ENCODE measurements at places on chromosomes 12 and 14.

- no peak for DNase-seq
Measured at GRCh38 chr12:93441081-93441616, 598 bp downstream of the UBE2N start.

DNA sequence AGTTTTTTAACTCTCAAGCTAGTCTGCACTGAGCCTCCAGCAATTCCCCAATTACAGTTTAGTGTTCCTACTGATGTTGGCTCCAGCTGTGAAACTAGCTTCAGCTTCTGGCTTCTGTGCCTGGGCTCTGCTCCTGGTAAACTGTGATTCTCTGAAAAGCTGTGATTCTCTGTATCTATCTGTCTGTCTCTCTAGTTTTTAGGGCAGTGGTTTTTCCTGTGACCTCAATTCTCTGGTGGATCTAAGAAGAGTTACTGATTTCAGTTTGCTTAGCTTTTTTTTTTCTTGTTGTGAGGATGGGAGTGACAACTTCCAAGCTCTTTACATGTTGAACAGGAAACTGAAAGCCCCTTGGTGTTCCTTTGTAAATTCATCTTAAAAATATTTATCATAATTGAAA lies 3.8 kb upstream of the HIF1A start:
- DNase-seq, result no peak

GRCh38 chr14:31172084-31172483 lies 35.5 kb downstream of the HECTD1 start:
- no peak for DNase-seq

DNA sequence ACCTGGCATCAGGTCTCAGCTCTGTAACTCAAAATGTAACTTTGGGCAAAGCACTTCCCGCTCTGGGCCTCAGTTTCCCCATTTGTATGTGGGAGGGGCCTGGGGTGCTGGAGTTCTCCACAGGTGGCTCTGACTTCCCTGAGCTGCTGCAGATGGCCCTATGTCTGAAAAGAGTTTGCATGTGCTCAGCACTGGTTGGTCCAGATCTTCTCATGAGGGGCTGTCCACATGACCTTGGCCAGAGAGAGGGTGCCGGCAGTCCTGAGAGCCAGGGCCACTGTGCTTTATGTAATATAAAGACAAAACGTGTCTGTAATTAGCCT lies 7.2 kb upstream of the CACNA2D4 start:
- DNase-seq, result no peak

DNA sequence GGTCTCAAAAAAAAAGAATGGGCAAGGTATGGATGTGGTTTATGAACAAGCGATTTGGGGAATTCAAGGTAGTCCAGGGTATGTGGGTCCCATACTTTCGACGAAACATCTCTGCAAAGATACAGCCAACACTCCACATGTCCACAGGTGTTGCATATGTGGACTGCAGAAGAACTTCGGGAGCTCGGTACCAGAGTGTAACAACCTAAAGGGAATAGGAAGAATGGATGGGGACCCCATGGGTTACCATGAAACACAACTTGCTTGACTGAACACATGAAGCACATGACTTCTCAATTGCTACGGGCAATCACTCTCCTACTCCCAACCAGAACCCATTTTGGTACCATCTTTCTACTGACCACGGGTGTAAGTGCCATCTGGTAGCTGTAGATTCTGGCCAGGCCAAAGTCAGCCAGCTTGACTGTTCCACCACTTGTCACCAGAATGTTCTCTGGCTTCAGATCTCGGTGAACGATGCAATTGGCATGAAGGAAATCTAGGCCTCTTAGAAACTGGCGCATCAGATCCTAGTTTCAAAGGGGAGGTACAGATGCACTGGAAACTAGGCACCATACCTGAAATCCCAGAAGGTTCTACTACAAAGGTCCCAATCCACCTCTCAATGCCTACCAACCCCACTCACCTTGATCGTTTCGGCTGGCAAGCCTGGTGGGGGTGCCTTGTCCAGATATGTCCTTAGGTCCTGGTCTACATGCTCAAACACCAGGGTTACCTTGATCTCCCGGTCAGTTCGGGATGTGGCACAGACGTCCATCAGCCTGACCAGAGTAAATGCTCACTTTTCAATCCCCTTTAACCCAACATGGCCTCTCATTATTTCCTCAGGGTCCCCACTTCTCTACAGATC lies 1.3 kb downstream of the CDK4 start:
- DNase-seq, result no peak

GRCh38 chr14:101623077-101623372 lies 61.7 kb downstream of the DIO3 start:
- no peak for DNase-seq

- DNase-seq, result no peak
Measured at GRCh38 chr14:74792249-74793039, 29.3 kb downstream of the YLPM1 start.

DNA sequence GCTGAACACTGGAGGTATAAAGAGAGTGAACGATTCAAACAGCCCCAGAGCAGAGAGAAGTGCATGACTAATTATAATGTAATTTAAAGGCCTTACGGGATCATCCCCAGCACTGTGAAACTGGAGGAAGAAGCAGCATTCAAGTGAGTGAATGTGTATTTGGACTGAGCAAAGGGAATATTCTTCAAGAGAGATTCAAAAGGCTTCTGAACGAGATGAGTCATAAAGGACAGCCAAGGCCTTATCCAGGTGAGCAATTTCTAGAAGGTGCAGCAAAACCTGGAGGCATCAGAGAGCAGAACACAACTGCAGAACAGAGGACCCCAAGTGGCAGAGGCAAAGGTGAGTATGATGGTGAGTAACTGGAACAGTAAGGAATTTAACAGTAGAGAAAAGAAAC lies 127.2 kb downstream of the BCAT1 start:
- DNase-seq, result no peak

DNA sequence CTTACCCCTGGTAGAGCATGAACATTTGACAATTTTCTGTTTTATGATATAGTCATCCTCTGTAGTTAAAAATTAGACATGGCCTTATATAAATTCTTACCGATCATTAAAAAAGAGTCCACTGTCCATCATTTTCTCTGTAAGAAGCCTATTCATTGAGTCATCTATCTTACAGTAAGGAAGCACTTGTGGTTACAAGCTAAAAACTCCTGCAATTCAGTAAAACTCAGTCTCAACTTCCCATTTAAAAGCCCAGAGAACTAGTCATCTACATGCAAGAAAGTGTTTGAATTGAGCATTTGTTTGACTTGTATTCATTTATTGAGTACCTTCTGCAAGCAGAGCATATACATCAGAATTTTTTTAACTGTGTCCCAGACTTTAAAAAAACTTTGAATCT lies 63.3 kb downstream of the GTF2A1 start:
- DNase-seq, result no peak

- no peak for DNase-seq
Measured at GRCh38 chr14:104048758-104049507, 36.6 kb upstream of the ASPG start.

GRCh38 chr12:101612160-101612916 lies 17.6 kb downstream of the MYBPC1 start:
- no peak for DNase-seq

DNA sequence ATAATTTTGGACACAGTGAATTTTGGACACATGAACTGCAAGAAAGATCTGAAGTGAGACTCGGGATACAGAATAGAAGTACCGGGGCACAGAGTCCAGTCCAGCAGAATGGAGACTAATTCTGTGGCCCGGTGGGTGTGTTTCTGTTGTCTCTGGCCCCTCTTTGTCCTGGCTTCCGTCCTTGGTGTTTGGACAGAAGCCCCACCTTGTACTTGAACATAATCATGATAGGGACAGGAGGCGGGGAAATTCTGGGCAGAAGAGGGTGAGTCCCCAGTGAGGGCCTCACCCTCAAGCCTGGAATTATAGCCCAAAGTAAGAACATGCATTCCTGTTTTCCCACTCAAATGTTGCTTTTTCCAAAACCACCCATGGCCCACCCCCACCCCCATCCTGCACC lies 39.9 kb downstream of the TNFAIP2 start:
- DNase-seq, result no peak

DNA sequence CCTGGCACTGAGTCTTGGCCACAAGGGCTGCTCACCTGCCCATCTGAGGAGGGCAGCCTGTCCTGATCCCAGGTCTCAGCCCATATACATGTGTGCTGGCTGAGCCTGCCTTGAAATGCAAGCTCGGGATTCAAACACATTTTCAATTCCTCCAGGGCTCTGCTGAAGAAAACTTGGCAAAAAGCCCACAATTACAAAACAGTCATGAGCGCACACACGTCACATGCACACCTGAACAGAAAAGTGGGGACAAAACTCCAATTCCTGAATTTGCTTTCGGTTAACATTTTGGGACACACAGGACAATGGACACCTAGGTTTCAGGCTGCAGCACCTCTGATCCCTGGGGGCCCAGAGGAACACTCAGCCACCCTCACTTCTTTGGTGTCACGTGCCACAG lies 113.9 kb downstream of the RBM19 start:
- DNase-seq, result no peak

GRCh38 chr14:69620981-69621380 lies 9.6 kb downstream of the SUSD6 start:
- no peak for DNase-seq

DNA sequence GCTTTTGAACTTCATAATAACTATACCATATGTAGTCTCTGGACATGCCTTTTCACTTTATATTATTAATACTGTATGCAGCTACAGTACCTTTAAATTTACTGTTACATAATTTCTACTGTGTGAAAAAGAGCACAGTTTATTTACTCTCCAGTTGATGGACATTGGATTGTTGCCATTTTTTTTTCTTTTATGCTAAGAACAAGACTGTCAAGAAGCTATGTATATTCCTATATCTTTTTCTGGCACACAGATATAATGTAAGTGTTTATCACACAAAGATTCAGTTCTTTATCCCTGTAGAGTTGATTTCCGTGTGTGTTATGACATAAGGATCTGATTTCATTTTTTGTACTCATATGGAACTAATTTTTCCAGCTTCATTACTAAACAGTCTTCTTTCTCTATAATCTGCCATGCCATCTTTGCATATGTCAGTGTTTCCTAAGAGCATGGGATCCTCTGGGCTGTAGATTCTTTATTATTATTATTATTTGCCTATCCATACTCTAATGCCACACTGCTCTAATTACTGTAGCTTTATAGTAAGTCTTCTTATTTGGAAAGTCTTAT lies 593.0 kb upstream of the ATP2B1 start:
- DNase-seq, result no peak

DNA sequence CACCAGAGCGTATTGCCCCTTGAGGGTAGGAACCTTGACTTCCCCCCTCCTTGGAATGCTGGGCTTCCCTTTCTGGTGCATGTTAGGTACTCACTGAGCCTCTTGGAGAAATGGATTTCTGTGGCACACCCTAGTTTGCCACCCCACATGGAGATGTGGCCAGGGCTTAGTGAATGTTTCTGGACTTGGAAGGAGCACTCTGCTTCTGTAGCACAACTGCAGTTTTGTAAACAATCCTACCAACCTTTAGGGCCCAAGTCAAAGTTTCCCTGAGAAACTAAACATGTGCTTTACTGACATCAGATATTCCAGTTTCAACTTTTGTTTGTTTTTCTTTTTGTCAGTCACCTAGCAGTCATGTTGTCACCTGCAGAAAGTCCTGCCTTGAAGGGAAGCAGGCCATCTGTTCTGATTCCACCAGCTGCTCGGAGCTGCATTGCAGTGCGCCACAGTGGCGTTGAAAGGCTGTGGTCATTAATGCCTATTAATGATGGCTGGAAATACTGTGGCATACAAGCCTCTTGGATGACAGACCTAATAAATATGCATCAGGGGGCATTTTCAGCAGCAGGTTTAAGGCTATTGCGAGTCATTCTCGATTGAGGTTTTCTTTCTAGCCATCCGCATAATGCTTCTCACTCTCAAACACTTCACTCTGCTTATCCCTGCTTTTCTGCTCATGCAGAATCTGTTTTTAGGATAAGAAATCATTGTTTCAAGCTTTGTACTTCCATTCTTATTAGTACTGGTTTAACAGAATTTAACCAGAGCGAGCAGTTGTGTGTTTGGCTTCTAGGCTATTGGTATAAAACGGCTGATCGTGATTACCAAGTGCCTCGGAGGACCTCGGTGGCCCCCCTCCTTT lies 7.8 kb downstream of the PELI2 start:
- DNase-seq, result no peak

DNA sequence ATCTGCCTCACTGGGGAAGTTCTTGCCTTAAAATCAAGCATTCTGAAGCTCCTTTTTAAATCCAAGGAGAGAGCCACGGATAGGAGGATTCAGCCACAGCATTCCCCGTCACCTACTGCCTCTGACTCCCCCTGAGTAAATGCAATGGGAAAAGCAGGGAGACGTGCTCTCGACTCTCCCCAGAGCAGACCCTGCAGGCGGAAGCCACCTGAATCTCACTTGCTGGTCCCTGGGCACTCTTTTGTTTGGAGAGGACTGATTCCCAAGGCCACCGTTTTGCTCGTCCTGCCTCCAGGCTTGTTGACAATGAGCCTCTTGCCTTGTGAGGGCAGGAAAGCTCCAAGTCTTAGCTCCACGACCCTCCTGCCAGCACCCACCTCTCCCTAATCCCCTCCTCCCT lies 204.5 kb downstream of the SLC15A4 start:
- no peak for DNase-seq

- DNase-seq, result no peak
Measured at GRCh38 chr14:78170203-78170602, at the start of gene NRXN3. NRXN3 (plus strand) TSS chr14:78170373; CDS start chr14:78243094, 72,721 bp downstream.

- no peak for DNase-seq
Measured at GRCh38 chr12:80316222-80316621, 127.8 kb upstream of the PTPRQ start.

DNA sequence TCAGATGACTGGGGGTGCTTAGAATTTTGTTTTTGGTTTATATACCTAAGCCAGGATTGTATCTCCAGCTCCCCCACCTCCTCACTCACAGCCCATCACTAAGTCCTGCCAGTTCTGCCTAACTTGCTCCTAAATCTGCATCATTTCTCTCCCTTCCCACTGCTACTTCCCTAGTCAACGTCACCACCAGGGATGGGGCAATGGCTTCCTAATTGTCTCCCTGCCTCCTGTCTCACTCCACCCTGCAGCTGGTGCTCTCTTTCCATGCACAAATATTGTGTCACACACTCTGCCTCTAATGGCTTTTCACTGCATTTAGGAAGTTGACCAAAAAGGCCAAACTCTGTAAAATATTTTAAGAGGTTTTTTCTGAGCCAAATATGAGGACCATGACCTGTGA lies 11.5 kb downstream of the OAS2 start:
- DNase-seq, result no peak

GRCh38 chr12:130706311-130706710 lies 9.8 kb downstream of the RIMBP2 start:
- DNase-seq, result no peak

Data from HS-5 (cell line).